ENCODE measurements at places on chromosomes 11 and 22.

DNA sequence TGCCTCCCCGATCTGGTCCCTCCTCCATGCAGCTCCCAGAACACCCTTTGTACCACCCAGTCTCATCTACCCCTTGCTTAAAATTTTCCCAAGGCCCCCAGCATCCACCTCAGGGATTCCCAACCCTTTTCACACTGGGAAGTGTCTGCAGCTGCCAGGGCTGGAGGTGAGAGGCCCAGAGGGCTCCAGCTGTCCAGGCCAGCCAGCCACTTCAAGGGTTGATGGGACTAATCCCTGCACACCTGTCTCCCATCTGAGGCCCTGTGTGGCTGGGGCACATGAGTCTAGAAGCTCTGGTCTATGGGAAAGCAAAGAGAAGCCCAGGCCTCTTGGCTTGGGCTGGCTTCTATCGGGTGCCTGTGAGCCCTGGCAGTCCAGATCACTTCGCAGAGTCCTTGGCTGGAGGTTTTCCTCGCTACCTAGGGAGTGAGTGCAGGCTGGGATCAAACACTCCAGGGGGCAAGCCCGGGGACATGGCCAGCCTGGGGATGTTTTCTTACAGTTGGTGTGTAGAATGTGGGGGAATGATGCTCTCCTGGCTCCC lies 41.1 kb upstream of the TPBGL start:
- no peak for DNase-seq

DNA sequence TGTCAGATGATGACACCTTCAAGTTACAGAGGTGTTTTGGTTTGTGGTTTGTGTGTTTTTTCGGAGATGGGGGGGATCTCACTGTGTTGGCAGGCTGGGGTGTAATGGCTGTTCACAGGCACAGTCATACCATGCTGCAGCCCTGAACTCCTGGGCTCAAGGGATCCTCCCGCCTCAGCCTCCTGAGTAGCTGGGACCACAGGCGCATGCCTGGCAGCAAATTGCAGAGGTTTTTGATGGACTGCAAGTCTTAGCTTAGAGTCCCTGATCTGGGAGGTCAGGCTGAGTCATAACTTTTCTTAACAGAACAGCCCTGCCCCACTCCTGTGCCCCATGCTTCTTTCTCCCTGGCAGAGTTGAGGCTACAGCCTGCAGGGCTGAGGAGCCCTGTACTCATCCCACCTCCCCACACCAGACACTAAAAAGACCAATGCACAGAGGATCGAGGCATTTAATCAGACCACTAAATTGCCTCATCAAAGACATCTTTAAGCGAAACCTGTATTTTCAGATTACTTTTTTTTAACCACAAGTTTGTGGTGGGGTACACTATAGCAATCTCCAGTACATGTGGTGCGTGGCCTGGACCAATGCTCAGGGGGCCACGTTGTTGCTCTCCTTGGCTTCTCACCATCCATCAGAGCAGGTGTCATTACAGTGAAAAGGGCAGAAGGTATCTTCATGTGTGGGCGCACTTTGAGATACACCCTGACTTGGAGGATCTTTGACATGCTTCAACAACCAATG lies 17.1 kb upstream of the ADORA2A start:
- peak; percentile 55 for DNase-seq

DNA sequence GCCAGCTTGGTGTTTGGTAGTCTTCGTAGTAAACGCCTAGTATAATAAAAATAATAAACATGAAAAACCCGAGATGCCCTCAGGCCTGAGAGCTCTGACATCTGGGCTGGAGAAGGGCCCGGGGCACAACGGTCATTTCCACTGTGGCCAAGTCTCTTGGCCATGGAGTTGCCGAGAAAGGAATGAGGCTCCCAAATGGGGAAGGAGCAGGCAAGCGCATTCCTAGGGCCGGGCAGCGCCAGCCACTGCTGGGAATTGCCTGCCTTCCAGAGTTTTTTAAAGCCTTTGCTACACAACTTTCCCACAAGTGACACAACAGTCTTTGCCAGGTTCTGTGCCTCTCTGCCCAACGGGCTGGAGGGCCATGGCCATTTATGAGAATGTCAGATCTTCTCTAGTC lies 103.4 kb downstream of the NAV2 start:
- no peak for DNase-seq

- no peak for DNase-seq
These were observed 28.5 kb downstream of the BTBD10 start for GRCh38 chr11:13434247-13435205.

DNA sequence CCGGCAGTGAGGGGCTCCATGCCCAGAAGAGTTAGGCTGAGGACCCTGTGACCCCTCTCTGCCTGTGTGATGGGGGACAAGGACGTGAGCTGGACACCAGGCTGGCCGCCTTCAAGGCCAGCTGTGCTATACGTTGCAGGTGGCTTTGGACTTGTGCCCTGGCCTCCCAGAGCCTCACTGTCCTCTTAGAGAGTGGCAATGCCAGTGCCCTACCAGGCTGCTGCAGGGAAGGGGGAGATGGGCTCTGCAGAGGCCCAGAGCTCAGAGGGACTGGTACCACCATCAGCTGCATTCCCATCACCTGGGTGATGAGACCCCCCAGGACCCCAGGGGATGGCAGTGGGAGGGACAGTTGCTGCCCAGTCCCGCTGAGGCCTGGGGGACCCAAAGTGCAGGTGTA lies 90.4 kb upstream of the SHISAL1 start:
- no peak for DNase-seq

GRCh38 chr22:43147821-43148220 lies 3.5 kb upstream of the TSPO start:
- no peak for DNase-seq

- DNase-seq: no peak
These were observed 7.8 kb downstream of the TTC38 start for GRCh38 chr22:46275455-46276122.

DNA sequence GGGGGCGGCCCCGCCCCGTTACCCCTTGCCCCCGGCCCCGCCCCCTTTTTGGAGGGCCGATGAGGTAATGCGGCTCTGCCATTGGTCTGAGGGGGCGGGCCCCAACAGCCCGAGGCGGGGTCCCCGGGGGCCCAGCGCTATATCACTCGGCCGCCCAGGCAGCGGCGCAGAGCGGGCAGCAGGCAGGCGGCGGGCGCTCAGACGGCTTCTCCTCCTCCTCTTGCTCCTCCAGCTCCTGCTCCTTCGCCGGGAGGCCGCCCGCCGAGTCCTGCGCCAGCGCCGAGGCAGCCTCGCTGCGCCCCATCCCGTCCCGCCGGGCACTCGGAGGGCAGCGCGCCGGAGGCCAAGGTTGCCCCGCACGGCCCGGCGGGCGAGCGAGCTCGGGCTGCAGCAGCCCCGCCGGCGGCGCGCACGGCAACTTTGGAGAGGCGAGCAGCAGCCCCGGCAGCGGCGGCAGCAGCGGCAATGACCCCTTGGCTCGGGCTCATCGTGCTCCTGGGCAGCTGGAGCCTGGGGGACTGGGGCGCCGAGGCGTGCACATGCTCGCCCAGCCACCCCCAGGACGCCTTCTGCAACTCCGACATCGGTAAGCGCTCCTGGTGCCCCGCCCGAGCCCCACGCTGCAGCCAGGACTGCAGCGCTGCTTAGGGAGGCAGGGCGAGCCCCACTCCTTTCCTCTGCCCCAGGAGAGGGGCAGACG lies at the start of gene TIMP3:
Gene TIMP3, plus strand, starts transcription at position 169 of the 700 bp plus-strand sequence. Its CDS starts 297 bp downstream, at position 466.
- no peak for DNase-seq

DNA sequence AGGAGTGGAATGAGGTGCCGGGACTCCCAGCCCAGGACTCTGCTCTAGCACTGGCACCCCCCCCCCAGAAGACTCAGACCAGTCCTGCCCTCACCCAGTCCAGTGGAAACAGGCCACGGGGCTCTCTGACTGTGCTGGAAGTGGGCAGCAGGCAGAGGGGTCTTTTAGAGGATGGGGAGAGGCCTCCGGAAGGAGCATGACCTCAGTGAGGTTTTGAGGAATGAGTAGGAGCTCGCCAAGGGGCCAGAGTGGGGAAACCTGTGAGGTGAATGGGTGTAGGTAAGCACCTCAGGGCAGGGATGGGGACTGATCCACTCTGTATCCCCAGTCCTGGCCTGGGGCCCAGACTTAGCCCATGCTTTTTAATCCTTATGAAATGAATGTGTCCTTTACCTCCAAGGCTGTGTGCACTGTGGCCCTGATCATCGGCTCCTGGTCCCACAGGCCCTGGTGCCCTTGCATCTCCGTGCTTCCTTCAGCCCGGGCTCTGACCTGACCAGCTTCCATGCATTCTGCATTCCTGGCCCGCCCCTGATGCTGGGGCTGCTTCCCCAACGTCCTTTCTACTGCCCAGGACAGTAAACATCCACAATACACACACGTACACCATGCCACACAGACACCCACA lies 24.4 kb upstream of the RFPL3 start:
- DNase-seq: no peak

DNA sequence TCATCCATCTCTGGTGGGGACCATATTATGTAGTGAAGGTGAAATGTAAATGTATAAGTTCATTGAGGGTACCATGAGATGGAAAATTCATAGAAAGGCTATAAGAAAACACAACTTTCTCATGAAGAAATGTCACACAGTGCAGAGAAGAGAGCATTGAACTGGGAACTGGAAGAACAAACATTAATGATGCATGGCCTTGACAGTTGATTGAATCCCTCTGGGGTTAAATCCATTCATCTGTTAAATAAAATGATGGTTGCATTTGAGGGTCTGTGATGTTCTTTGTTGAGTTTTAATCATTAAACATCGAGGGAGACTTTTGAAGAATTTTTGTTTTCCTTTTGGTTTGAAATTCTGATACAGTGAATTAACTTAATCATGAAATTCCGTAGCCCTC lies 1401.4 kb downstream of the FAM181B start:
- DNase-seq: no peak

DNA sequence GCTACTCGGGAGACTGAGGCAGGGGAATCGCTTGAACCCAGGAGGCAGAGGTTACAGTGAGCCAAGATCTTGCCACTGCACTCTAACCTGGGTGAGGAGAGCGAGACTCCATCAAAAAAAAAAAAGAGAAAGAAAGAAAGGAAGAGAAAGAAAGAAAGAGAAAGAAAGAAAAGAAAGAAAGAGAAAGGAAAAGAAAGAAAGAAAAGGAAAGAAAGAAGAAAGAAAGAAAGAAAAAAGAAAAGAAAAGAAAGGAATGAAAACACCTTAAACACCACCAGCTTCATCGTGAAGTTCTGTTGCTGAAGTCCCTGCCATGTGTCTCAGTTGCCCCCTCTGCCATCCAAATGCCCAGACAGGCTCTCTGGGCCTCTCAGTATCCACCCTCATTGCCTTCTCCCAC lies 9.9 kb upstream of the CXCR5 start:
- DNase-seq: no peak

DNA sequence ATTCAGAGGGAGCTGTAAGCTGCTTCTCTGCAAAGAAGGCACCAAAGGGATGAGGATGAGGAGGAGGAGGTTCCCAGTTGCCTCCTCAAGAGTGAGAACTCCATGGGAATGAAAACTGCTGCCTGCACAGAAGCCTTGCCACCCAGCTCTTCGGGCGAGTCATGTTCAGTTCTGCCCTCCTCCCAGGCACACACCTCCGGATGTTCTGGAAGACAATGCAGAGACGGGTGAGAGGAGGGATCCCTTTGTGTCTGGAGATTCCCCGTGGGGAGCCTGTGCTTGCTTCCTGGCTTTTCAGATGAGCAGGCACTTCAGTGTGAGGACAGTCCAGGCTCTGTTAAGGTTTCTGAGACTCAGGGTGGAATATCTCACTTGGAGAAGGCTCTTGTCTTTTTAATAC lies 295.6 kb downstream of the DDX10 start:
- no peak for DNase-seq

DNA sequence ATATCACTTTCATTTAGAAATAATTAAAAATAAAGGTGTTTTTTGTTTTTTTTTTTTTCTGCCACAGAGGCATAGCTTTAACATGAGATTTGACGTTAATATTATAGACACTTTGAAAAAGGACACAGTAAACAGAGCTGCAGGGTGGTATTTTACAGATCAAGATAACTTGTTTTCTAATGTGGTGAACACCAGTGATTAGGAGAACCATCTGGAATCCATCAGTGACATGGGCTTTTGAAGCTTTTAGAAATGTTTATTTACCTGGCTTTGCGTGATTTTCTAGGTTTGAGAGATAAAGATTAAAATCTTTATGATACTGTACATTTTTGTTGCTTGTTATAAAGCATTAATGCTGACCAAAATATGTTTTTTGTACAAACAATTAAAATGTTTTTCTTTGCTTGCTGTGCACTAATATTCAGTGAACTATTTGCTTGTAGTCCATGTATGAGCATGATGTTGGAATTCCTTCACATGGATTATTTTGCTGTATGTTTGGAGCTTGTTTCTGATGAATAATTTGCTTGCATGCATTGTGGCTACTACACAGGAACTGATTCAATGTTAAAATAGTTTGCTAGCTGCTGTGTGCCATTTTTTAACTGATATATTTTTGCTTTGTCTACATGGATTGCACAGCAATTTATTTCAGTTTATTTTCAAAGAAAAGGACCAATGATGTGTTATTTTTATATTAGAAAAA lies 352.1 kb upstream of the NARS2 start:
- no peak for DNase-seq

- DNase-seq: peak; percentile 68
These were observed 84.7 kb downstream of the TTC28 start for GRCh38 chr22:28594797-28595462.

DNA sequence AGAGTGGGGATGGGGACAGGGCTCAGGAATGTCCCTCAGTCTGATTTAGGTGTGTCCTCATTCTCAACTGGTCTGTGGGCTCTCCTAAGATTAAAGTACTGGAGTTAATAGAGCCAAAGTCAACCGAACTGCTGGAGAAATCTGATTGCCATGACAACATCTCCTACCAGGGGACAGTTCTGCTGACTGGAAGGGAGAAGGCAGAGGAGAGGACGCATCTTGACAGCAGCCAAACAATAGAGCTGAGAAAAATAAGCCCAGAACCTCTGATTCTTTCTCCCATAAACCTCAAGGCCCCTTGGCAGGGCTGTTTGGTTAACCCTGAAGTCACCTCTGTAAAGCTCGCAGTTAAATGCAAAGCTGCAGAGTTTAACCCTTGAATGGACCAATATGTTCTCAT lies 2.8 kb downstream of the KCTD14 start:
- no peak for DNase-seq

GRCh38 chr11:637593-638521 lies 788 bp downstream of the DRD4 start:
- no peak for DNase-seq

- DNase-seq: no peak
These were observed 92.5 kb downstream of the TMPRSS5 start for GRCh38 chr11:113613619-113614018.

DNA sequence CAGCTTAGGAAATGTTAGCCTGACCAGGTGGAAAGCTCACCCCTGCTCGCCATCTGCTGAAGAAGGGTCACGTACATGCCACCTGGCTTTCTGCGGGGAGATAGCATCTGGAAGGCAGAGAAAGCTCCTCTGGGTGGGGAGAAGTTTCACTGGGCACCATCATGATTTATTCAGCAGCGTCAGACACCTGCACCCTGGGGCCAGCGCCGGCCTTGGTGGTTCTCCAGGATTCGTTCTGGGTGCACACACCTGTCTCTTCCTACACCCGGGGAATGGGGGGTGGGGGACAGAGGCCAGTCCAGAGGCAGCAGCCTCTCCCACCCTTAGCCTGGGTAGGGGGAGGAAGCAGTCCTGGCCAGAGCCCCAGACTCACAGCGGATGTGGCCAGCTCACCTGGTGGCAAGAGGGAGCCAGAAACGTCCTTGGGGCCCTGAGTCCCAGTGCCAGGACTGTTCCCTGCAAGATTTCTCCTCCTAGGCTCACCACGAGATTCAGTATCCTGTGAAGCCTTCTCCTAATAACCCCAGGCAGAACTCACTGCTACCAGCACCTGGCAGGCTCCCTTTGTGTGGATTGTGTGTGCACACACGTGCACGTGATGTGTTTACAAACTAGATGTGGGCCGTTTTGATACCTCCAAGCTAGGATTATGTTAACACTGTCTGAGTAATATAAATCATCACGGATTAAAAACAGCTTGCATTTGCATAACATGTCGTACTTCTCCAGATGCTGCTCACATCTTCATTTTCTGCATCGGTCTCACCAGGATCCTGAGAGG lies 17.3 kb upstream of the RASD2 start:
- no peak for DNase-seq
